CD4-positive, alpha-beta T cell treated with Interleukin-17A for 4 hours (primary cell): ENCODE measurements at places on chromosomes 11 and 22.

- no peak for DNase-seq
Observed at GRCh38 chr22:41305646-41306045, 4.3 kb downstream of the ZC3H7B start.

DNA sequence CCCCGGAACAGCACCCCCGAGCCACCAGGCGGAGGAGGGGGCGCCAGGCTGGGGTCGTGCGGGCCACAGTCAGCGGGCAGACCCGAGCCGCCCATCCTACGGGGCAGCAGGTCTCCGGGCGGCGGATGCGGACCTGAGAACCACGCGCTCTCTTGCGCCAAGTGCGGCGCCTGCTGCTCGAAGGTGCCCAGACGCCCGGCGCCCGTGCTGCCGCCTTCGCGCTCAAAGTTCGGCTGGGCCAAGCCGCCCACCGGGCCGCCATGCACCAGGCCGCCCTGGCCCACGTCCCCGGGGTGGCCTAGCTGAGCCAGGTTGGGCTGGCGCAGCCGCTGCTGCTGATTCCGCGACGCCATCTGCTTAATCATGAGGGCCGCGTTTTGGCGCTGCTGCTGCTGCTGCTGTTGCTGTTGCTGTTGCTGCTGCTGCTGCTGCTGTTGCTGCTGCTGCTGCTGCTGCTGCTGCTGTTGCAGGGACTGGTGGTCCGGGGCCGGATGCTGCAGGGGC lies 3.0 kb downstream of the MN1 start:
- DNase-seq, result no peak

- DNase-seq, result no peak
Observed at GRCh38 chr11:73578592-73579185, 19.2 kb downstream of the FAM168A start.

DNA sequence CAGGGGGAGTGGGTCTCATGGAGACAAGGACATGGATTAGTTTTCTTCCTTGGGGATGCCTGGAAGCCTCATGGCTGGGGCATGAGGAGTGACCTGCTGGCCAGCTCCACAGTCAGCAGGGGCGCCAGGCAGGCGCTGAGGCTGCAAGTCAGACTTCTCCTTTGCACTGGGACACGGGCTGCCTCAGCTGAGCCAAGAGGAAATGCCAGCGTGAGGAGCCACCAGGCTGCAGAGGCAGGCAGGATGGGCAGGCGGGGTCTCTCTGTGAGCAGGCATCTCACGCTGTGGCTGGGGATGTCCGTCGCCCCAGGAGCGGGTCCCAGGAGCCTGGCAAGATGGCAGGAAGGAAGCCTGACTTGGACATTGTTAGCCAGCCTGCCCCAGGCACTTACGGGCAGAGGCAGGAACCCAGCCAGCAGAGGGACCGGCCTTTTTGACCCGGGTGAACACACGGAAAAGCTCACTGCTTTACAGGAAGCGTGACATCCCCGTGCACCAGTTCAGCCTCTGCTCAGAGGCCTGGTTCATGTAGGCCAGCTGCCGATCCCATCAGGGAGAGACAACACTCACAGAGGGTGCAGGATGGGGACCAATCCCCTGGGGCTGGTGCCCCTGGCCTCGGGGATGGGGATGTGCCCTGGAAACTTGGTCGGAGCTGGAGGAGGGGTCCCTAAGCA lies 10.2 kb downstream of the GNB1L start:
- DNase-seq, result peak; percentile 60

- no peak for DNase-seq
Observed at GRCh38 chr11:74443071-74443864, 24.1 kb downstream of the KCNE3 start.

- no peak for DNase-seq
Observed at GRCh38 chr11:17648528-17648927, 70.8 kb upstream of the MYOD1 start.

DNA sequence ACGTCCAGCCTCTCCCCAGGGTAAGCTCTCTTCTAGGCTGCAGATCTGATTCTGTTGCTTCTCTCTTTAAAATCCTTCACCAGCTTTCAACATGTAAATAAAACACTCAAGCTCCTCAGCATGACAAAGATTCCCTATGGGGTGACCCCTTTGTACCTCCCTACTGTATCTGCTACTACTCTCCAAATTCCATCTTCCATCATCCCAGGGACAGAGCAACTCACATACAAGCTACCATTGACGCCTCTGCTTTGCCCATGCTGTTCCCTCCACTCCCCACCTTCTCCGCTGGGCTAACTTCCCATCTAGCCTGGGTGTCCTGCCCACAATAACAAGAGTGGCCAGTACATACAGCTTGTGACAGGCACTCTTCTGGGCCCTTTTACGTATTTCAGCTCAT lies 207.5 kb upstream of the ZBED5 start:
- DNase-seq, result no peak

- no peak for DNase-seq
Observed at GRCh38 chr11:58006940-58007339, 16.7 kb upstream of the OR9Q1 start.

GRCh38 chr22:28116219-28116673 lies 197.2 kb upstream of the PITPNB start:
- no peak for DNase-seq

- peak; percentile 8 for DNase-seq
Observed at GRCh38 chr11:84564180-84564866, 1062.8 kb downstream of the DLG2 start.

DNA sequence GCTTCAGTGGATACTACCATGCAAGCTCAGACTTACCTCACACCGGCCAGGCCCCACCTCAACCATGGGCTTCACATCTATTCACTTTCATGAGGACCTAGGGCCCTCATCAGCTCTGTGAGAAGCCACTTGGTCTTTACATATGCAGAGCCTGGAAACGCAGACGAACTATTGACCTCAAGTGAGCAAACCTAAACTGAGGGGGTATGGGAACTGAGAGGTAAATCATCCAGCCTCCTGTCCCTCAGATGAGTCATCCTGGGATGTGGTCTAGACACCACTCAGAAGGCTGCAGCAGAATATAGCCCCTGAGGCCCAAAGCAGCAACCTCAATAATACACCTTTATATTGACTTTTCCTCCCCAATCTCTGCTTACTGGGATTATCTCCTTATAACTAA lies 578.0 kb downstream of the INSC start:
- no peak for DNase-seq

DNA sequence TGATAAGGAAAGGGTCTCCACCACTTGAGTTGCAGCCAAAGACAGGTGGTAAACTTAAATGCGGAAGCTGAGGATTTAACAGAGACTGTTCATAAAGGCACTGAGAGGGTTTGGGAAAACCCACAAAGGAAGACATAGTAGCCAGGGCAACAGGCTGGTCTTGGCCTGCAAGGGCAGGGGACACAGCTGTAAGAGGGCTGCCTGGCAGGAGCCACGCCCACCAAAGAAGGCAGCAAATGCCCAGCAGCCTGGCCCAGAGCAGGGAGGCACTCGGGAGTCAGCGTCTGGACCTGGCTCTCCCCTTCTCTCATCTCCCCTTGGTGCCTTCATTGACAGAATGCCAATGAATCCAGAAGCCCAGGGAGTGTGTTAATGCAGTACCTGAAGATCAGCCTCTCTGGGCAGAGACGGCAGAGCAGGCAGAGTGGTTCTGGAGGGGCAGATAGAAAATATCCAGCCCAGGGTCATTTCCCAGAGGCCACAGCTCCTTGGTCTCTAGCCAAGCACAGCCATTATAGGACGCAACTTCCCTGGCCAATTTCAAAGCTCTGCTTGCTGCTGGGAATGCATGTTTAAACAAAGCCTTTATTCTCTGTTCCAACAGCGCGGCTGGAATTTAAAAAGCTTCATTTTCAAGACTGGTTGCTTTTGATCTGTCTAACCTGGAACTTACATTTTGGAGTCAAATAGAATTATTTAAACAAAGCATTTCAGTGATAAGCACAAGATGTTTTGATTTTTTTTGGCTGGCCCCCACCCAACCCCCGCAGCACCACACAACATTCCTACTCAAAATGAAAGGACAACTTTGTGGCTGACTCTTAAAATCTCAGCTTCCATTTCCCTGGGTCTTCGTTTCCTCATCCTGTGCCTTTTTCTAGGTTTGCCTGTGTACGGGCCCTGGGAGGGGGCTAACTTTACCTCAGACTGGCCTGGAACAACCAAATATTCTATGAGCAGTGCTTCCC lies 125.6 kb upstream of the LMO1 start:
- no peak for DNase-seq

- no peak for DNase-seq
Observed at GRCh38 chr11:37613031-37613430, 1015.0 kb upstream of the RAG2 start.

DNA sequence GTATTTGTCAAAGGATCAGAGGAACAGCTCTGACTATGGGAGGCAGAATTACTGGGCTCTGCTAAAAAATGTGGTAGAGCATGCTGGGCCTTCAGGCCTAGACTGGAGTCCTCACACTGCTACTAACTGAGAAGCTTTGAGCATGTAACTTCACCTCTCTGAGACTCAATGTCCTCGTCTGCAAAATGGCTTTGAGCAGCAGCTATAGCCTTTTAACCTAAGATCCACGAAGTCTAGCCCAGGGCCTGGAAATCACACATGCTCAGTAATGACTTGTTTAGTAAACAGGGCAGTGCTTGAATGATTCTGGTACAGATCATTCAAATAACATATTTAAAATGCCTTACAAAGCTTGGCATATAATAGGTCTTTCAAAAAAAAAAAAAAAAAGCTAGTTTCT lies 221.7 kb downstream of the NTM start:
- DNase-seq, result no peak

GRCh38 chr11:69744435-69744834 lies 30.7 kb downstream of the FGF4 start:
- no peak for DNase-seq

GRCh38 chr11:64461081-64461480 lies 102.1 kb downstream of the RPS6KA4 start:
- no peak for DNase-seq

DNA sequence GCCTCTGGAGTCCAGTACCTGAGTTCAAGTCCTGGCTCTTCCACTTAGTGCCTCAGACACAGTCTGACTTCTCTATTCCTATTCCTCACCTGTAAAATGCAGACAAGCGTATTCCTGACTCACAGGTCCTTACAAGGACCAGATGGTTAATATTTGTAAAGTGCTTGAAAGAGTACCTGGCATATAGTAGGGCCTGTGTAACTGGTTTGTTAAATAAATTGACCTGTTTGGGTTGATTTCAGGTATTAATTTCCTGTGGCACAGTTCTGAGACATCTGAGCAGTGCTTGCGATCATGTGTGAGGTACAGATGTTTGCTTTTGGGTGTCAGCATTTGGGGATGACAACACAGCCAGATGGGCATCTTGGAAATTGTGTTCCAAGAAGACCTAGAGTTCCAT lies 127.5 kb downstream of the APIP start:
- DNase-seq, result no peak

DNA sequence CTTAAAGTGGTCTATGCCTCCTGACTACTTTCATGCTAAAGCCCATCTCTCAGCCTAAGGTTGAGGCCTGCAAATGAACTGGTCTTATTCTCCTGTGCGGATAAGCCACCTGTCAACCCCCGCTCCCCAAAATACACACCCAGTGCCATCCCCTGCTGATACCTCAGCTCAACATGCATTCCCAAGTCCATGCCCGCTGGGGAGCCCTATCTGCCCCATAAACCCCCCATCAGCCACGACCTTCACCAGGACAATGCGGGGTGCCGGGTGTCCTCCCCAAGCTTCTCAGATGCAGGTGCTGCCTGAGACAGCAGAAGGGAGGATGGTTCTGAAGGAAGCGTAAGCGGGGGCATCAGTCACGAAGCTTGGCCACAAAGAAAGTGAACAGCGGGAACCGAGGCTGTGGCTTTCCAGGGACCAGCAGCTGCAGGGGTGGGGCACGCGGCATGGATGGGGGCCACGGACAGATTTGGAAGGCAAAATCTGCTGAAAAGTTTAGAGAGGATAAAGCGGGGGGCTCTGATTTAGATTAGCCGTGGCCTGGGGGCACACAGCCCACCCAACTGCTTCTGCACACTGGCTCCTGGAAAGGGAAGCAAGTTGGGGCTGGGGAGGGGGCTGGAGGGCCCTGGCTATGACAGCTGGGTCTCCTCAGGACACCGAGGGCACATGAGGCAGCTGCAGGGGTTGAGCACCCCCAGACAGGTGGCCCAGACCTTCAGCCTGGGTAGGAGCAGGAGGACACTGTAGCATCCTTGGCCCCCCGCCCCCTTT lies 1391.9 kb downstream of the TBC1D22A start:
- no peak for DNase-seq

DNA sequence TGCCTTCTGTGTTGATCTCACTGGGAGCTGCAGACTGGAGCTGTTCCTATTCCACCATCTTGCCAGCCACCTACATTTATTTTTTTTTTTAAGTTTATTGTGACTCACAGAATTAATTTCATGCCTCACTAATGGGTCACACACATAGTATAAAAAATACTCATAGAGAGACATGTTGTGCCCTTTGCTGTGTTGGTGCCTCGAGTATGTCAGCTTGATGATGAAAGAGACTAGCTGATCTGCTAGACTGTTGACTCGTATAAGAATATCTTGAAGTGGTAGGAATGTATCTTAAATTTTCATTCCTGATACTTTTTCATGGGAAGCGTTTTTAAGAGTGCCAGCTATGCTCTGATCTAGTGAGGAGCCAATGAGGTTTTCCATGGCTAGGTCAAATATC lies 28.6 kb upstream of the AMPD3 start:
- no peak for DNase-seq

- DNase-seq, result no peak
Observed at GRCh38 chr11:68574308-68574707, 110.0 kb upstream of the GAL start.

- DNase-seq, result peak; percentile 40
Observed at GRCh38 chr22:40685406-40685805, 6.1 kb downstream of the MCHR1 start.

- peak; percentile 54 for DNase-seq
Observed at GRCh38 chr11:63567044-63567840, 4.1 kb upstream of the PLAAT2 start.

- peak; percentile 52 for DNase-seq
Observed at GRCh38 chr11:118438314-118438931, 2.1 kb downstream of the KMT2A start.

GRCh38 chr11:73290536-73290935 lies 17.5 kb upstream of the ARHGEF17 start:
- no peak for DNase-seq

DNA sequence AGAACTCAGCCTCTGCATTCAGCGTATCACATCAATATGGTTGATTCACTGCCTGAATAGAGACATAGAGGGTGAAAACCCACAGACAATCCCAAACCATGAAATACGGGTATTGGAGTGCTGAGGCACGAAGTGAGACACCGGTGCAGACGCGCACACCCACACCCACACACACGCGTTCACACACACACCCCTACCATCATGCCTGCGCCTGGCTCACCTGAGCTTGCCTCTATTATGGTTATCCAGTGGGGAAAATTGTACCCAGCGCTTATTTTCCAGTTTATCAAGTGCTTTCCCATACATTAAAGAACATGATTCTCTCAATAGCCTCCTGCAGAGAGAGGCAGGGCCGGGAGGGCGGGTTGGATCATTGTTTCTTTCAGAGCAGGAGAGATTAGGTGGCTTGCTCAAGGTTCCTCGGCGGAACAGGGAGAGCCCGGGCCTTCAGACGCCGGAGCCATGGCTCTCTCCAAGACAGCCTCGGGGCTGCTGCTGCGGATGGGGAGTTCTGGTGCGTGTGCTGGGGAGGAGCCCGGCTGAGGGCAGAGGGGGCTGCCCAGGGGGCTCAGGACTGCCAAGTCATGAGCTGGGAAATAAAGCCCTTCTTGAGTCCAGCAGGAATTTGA lies 78.9 kb upstream of the THY1 start:
- DNase-seq, result no peak
